ENCODE measurements at places on chromosomes 16 and 17.

GRCh38 chr16:71672125-71672524, 46.1 kb downstream of the MARVELD3 start:
- DNase-seq, result no peak

DNA sequence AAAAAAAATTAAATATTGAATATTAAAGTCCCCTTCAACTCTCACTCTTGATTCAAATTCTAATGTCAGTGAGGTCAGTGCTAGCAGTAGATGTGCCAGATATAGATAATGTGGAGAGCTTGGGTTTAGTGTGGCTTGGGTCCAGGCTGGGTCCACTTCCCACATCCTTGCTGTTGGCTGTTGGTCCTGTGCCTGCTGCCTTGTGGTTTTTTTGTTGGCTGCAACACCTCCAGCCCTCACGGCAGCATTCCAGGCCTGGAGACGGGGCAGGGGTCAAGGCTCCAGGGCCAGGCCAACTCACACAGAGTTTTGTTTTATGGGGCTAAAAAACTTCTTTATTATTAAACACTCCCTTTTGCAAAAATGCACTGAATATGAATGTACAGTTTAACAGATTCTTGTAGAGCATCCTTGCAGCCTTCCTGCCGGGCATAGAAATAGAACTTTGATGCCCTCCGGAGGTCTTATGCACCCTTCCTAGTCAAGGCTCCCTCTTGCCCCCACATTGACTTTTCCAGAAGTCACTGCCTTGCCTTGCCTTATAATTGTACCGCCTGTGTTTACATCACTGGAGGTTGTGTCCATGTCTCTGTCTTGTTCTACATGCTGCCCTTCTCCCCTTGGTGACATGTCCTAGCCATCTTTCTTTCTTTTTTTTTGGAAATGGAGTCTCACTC, 25.5 kb upstream of the MYO15B start:
- DNase-seq, result no peak

DNA sequence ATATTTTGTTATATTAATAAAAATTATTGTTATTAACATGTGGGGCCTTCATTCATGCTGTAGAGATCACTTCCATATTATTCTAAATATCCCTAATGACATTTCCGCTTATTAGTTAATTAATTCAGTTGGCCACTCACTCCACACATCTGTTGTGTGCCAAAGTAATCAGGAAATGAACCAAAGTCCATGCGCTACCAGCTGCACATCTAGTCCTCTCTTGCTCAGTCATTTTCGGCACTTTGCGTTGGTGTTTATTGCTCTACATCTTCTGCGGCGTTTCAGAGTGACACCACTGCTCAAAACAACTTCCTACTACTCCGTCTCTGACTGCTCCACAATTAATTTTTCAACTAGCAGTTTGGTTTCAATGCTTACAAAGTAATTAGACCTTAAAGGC, 101.4 kb upstream of the ZFHX3 start:
- DNase-seq, result no peak

- no peak for DNase-seq
Observed at GRCh38 chr17:37750768-37751475, 6.1 kb upstream of the HNF1B start.

- no peak for DNase-seq
Observed at GRCh38 chr17:77498791-77499698, 358.3 kb downstream of the SEC14L1 start.

DNA sequence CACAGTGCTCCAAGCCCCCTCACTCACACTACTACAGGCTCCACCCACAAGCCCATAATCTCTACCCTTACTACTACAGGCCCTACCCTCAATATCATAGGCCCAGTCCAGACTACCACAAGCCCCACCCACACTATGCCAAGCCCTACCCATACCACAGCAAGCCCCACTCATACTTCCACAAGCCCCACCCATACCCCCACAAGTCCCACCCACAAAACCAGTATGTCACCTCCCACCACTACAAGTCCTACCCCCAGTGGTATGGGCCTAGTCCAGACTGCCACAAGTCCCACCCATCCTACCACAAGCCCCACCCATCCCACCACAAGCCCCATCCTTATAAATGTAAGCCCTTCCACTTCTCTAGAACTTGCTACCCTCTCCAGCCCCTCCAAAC, 13.8 kb downstream of the RIPOR1 start:
- DNase-seq, result no peak

All from activated naive CD4-positive, alpha-beta T cell (primary cell).